ENCODE measurements at places on chromosomes 1 and 21.

DNA sequence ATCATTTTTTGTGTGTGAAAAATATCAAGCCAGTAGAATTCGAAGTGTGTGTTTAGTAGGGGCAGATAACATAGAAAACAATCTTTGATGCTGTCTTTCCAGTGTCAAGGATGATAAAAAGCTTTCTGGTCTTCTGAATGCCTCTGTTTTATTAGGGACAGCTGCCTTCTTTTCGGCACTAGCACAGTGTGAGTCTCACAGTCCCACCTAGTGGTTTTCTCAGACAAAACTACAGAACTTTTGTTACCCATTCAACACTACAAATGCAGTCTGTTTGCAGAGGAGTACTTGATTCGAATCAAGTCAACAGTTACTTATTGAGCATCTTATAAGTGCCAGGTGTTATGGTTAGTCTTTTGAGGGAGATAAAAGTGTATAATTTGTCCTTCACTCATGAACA is 30.6 kb upstream of the MCOLN3 start:
- no peak for DNase-seq

DNA sequence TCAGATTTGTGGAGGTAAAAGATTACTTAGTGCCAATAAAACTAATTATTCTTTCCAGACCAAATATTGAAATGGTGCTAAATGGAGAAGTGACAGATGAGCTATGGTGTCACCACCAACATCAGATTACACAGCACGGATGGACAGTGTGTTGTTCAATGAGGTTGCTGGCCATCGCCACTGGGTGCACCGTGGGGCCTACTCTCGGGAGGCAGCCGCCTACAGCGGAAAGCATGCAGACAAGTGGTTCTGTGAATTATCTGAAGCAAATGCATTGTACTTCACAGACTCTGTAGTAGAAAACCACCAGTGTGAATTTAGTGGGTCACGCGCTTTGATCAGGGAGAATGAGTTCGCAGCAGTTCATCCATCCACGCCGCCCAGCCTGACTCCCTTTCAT is 42.3 kb downstream of the GNG4 start:
- no peak for DNase-seq

GRCh38 chr21:45747802-45748445 is 104.4 kb downstream of the PCBP3 start:
- DNase-seq, result no peak

DNA sequence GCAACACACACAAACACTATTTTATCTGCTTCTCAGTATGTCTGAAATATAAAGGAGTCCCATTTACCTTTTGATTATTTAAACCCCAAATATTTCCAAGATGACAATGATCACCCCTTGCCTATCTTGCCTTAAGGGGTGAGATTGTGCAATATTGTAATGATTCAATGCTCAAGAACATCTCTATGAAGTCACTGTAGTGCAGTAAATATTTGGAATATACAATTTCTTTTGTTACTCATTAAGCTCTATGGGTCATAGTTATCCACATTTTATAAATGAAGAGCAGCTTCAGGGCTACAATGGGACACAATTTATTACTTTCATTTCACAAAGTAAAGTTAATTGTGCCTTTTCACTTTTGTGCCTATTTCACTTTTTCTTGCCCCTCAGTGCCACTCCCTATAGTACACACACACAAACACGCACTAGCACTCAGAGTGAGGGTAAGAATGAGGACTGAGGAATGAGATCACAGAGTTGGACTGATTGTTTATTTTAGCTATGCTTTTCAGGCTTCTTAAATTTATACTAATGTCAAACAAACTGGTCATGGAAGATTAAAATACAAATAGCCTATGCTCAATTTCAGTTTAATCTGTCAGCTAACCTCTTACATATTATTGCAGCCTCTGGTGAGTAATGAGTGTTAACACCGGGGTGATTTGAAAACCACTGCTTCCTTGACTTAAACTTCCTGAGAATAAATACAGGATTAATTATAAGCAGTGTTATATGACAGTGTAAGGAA is 521.0 kb upstream of the B3GALT2 start:
- DNase-seq, result no peak
